DMS 273 treated with DMSO at 0.1 percent for 48 hours (cell line): ENCODE measurements at places on chromosomes 16 and 17.

DNA sequence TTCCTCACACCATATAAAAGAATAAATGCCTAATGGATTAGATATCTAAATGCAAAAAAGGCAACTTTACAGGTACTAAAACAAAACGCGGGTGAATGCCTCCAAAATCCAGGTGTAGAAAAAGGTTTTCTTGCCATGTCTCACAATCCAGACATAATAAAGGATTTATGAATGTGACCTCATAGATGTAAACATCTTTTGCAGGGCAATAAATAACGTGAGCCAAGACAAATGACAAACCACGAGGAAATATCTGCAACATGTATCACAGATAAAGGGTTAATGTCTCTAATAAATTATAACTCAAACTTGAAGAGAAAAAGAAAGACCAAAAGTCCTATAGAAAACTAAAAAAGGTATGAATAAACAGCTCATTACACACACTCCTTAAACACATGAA, 180.7 kb downstream of the PARN start:
- no peak for DNase-seq

DNA sequence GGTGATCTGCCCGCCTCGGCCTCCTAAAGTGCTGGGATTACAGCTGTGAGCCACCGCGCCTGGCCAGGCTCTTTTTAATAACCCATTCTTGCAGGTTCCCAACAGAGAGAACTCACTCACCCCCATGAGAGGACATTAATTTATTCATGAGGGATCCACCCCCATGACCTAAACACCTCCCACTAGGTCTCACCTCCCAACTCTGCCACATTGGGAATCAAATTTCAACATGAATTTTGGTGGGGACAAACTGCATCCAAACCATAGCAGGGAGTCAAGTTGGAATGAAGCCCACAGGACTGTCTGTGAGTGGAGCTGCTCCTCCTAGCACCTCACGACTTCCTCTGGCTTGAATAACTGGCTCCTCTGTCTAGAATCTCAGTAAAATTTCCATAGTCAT, 85.5 kb downstream of the WWP2 start:
- DNase-seq = no peak

GRCh38 chr17:13076905-13077304, 59.1 kb upstream of the ELAC2 start:
- no peak for DNase-seq

- no peak for DNase-seq
Observed at GRCh38 chr16:86732621-86733295, 154.4 kb downstream of the FOXL1 start.

DNA sequence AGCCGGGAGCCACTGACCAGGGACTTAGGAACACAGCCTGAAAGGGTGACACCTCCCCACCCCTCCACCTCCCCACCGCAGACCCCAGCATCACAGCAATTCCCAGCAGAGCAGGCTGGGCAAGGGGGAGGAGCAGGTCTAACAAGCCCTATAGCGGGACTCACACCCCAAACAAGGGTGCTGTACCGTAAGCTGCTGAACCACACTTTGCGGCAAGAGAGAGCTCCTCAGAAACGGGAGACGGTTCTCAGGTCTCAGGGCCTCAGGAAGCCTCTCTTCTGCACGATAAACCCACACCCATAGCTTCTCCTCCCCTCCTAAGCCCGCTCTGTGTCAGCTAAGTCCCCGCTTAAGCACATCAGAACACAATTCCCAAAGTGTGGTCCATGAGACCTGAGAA, 11.7 kb upstream of the COTL1 start:
- DNase-seq = no peak

- DNase-seq = no peak
Observed at GRCh38 chr16:50040710-50041109, 15.7 kb downstream of the CNEP1R1 start.

GRCh38 chr17:31726980-31727427, 132.0 kb downstream of the COPRS start:
- no peak for DNase-seq
